ENCODE measurements at places on chromosomes 7 and 10. TPM values are rescaled to one million over a fixed set of nuclear protein-coding genes. Genes with fewer than 3 reads are reported as not detected.

DNA sequence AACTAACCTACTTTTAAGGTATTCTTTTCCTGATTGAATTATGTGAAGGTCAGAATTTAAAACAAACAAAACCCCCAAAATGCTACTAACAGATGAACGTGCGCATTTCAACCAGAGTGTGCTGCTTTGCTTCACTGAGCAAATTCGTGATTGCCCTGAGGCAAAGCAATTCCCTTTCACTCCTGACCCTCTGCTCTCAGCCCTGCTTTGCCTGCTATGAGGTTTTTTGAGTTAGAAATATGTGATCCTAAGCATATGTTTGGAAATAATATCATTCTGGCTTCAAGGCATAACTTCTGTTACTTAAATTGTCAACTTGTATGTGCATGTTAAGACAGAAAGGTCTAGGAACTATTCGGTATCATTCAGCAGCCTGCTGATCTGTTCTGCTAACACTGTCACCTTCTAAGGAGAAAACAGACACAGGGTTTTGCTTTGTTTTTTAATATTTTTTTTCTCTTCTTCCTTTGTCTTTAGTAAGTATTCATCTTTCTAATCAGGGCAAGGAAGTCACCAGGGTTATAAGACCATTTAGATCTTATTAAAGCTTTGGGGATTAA, 124.2 kb downstream of the GNAT3 start:
- no peaks in the 10 kb centered on the region for H3K4me1 ChIP-seq
- DNase-seq: no peak
- no peak overlapping the region for H3K27ac ChIP-seq
- no peak overlapping the region for H3K4me3 ChIP-seq
- no peaks in the 10 kb centered on the region for H3K36me3 ChIP-seq

NPC1L1 gene
- total RNA-seq: not detected

GRCh38 chr7:95919556-95919955, 147.2 kb downstream of the DYNC1I1 start:
- H3K27ac ChIP-seq: no peak overlapping the region
- peaks cover 2% of the 10 kb centered on the region for H3K4me1 ChIP-seq
- H3K36me3 ChIP-seq: no peaks in the 10 kb centered on the region
- DNase-seq: no peak
- H3K4me3 ChIP-seq: no peak overlapping the region

CCAR1 gene
- 74.4 TPM for total RNA-seq

DNA sequence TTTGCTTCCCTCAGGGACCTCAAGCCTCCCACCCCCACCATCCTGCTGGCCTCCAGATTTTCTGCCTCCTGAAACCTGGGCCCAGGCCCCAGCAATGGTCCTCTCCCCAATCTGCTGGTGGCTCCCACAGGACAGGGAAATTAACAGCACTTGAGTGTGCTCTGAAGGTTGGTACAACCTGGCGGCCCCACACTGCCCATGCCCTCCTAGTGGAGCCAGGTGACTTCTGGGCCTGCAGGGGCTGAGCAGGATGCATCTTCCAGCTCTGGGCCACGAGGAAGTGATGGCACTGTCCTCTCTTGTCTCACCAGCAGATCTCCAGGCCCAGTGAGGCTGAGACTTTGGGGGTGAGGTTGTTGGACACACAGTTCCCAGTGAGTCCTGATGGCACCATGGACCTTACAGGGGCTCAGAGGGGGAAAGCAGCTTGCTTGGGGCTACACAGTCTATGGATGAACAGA, 3.6 kb upstream of the ZMIZ1 start:
- no peak for DNase-seq
- H3K4me3 ChIP-seq: no peak overlapping the region
- no peaks in the 10 kb centered on the region for H3K27me3 ChIP-seq
- H3K36me3 ChIP-seq: no peaks in the 10 kb centered on the region
